ENCODE measurements at places on chromosomes 6 and 20. TPM values are rescaled to one million over a fixed set of nuclear protein-coding genes. Genes with fewer than 3 reads are reported as not detected.

DNA sequence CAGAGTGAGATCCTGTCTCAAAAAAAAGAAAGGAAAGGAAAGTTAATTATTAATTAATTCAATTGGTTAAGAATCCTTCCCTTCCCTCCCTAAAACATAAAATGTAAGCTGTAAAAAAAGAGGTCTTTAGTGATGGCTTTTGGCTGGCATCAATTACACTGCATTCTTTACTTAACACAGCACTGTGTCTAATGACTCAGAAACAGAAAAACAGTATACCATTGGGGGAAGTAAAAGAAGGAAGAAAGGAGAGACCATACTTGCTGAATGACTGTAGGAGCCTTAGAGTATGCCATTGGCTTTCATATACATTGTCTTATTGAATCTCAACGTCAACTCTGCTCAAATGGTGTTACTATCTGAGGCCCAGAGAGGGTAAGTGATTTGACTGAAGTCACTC is 18.3 kb upstream of the CITED2 start:
- DNase-seq: no peak

DNA sequence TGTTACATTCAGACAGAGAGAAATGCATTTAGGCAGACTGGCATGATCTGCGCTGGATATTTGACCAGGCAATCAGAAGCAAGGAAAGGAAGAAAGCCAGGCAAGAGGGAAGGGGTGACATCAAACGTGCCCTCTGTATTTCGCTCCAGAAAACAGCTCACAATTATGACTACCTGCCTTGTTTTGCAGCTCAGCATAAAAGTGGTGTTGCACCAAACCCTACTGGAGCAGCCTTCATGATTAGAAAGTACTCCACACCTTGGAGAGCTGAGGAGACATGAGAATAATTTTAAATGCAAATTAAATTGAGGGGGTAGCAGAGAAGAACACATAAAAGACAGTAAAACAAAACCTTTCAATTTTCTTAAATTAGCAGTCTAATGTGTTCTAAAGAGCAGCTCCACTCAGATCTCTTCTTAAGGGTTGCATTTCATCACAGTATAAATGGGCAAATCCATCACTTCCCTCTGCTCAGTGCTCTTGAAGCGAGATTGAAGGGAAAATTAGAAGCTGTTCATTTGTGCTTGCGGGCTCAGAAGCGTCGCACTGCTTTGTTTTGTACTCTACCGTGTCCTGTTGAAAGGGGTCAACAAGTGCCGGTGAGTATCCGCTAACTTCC is at the start of gene PHACTR1:
Gene PHACTR1 (plus strand): TSS at position 470 of the 619 bp plus-strand sequence.
- DNase-seq: no peak

The ISM1 gene
- 1.8 TPM for total RNA-seq

The GJA10 gene
- not detected for total RNA-seq

- no peak for DNase-seq
These were observed 23.0 kb upstream of the ECHDC1 start for GRCh38 chr6:127366282-127367022.

The SNRPB2 gene
- total RNA-seq: 68.3 TPM

The ARMC2 gene
- 7.2 TPM for total RNA-seq

The C20orf202 gene
- 0.21 TPM for total RNA-seq

DNA sequence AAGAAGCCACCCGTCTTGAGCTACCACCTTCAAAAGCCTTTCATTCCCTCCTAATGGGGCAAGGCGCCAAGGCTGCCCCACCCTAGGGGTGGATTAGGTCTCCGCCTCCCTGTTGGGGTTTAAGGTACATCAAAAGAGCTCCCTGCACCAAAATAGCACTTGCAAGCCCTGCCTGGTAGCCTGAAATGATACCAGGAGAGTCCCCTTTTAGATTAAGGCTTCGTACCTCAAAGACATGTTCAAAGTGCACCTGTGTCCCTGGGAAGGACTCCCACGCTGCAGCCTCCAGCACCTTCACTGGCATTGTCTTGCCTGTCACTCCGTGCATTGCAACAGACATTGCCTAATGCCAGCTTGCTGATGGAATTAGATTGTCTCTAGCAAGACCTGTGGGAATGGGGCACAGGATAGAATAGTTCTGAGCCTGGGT is 15.7 kb upstream of the CDKN1A start:
- DNase-seq: no peak

DNA sequence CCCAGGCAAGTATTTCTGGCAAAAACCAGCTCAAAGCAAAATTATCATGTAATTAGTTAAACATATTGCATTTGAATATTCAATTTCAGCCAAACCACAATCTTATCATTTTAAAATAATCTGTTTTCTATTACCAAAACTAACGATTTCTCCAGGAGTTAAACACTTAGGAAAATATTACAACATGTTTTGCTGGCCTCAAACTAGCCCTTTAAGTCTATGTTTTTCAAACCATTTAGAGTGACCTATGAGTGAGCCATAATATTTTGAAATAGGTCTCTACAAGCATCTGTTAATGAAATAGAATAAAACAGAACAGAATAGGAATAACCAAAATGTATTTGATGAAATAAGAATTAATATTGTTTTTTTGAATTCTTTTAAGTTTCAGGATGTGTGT is 370.9 kb downstream of the COL12A1 start:
- DNase-seq: no peak

The LTB gene
- 2.1 TPM for total RNA-seq

DNA sequence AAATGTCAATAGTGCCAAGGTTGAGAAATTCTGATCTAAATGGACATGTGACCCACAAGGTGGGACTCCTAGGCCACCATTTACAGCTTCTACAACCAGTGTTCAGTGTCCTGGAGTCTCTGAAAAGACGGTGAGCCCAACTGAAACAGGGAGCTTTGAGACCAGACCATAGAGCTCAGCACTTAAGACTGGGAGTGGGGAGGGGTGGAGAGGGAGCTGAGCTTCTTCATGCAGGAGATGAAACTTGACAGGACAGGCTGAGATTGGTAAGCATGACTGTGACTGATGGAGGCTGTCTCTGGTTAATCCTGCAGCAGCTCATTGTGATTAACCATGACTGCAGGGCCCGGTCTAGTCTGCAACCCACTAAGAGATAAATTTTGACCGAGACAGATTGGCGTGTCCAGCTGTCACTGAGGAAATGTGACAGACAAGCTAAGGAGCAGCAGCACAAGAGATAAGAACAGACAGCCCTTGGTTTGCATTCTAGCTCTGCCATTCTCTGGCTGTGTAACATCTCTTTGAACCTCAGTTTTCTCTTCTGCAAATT is 1.4 kb upstream of the AAR2 start:
- DNase-seq: no peak

DNA sequence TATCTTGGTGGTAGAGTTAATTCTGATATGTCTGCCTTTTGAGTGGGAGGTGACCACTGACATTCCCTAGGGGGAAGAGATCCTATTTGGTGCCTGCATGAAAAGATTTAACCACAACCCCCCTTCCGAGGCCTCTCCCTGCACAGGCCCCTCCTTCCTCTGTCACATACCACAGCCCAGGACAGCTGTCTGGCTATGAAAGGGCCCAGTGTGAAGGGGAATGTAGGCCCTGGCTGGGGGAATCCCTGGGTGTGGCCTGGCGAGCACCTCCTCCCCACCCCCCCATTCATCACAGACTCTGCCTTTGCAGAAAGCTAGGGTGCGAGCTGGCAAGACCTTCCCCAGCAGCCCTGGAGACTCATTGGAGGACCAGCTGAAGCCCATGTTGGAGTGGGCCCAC is 27.4 kb upstream of the MAPRE1 start:
- no peak for DNase-seq

The POU5F1 gene
- total RNA-seq: 3.0 TPM

The FAM209A gene
- total RNA-seq: not detected

The RSPO4 gene
- total RNA-seq: not detected

GRCh38 chr6:18436341-18436740 is 49.2 kb downstream of the RNF144B start:
- DNase-seq: no peak

GRCh38 chr6:164303102-164303964 is 888.8 kb downstream of the QKI start:
- no peak for DNase-seq

The GPR63 gene
- total RNA-seq: 9.7 TPM

DNA sequence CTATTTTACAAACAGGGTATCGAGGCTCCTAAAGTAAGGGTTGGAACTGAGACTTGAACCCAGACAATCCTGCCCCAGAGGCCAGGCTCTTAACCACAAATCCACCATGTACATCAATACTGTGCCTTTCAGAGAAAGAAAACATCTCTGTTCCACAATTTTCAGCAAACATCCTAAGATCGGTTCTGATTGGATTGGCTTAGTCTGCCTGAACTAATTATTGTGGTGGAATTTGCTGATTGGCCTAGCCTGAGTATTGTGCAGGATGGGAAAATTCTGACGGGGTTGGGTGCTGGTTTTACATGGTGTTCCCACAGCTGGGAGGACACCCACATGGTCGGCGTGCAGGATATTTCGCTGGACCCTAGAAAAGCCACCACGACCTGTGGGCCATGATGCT is at the start of gene CLPSL1:
Gene CLPSL1 (plus strand): TSS at position 301 of the 400 bp plus-strand sequence. CDS start 92 bp downstream, at position 393.
- no peak for DNase-seq

GRCh38 chr6:25777856-25778649 is 23.5 kb downstream of the SLC17A4 start:
- no peak for DNase-seq

DNA sequence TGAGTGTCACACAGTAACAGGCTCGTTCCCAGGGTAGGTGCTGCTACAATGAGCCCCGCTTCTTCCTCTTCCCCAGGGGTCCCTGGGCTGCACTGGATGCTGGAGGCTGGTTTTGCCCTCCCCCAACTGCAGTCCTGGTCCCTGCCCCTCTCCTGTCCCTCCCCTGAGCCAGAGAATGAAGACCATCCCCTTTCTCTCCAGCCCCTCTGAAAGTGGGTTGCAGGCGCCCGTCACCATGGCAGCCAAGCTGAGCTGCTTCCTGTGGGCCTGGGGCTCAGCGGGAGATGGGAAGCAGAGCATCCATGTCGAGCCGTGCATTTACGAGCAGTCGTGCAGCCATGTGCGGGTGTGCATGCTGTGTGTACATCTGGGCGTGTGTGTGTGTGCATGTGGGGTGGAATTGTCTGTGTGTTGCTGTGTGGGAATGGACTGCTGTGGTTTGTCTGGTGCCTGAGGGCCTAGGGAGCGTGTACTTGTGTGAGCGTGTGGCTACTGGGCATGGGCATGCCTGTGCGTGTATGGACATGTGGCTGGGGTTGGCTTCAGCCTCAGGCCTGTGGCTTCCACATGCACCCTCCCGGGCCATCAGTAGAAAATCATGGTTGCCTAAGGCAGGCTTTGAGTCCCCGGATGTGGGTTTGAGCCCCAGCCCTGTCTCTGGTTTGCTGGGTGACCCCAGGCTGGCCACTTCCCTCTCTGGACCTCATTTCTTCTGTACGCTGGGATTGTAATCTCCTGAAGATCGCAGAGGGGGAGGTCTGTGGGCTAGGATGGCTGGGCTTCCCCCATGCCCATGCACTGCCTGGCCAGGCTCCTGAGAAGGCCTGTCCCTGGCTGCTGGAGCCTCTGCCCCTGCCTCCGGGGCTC is 48.8 kb downstream of the SRC start:
- no peak for DNase-seq

The TAP1 gene
- total RNA-seq: 16.7 TPM

The FKBP5 gene
- total RNA-seq: 5.6 TPM

GRCh38 chr6:46948699-46949098 is 27.0 kb upstream of the ADGRF5 start:
- DNase-seq: no peak

The EGFL8 gene
- 17.6 TPM for total RNA-seq

GRCh38 chr6:63530182-63530581 is 42.1 kb upstream of the LOC128125822 start:
- DNase-seq: no peak

The PNPLA1 gene
- total RNA-seq: not detected

GRCh38 chr20:39107741-39108140 is 145.6 kb downstream of the DHX35 start:
- no peak for DNase-seq

- DNase-seq: no peak
These were observed 122.0 kb downstream of the HTR1B start for GRCh38 chr6:77341058-77341986.

DNA sequence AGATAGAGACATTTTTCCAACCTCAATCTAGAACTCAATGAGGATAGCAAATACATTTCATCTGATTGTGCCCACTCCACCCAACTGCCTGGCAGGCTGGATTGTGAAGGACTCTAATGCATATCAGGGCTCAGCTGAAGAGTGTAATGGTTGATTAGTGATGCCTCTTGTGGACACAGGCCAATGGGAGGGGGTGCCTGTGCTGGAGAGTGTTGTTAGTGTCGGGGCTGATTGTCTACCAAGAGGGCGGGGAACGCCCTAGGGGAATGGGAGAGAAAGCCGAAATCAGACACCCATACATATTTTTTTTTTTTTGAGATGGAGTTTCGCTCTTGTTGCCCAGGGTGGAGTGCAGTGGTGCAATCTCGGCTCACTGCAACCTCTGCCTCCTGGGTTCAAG is 103.7 kb upstream of the SALL4 start:
- DNase-seq: no peak

- DNase-seq: no peak
These were observed 44.2 kb upstream of the ARFGEF2 start for GRCh38 chr20:48877304-48877703.

DNA sequence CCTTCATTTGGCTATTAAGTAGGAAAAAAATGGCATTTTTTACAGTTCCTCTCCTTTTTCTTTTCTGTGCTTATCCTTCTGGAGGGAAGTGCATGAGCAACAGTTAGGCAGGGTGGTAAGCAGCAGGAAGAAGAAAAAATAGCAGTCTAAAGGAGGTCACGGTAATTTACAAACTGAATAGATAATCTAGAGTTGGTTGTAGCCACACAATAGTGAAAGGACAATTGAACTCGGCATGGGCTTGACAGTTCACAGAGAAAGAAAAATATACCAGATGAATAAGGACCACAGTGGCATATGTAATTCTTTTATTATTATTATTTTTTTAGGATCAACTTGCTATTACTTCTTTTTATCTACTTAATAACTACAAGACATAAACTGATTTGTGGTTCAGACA is 358.6 kb downstream of the BTBD9 start:
- DNase-seq: no peak

- no peak for DNase-seq
These were observed 62.9 kb upstream of the MYB start for GRCh38 chr6:135118134-135118730.

GRCh38 chr6:74166849-74167248 is 470.8 kb downstream of the CD109 start:
- no peak for DNase-seq

- no peak for DNase-seq
These were observed 1.9 kb upstream of the TMEM242 start for GRCh38 chr6:157325069-157325805.

DNA sequence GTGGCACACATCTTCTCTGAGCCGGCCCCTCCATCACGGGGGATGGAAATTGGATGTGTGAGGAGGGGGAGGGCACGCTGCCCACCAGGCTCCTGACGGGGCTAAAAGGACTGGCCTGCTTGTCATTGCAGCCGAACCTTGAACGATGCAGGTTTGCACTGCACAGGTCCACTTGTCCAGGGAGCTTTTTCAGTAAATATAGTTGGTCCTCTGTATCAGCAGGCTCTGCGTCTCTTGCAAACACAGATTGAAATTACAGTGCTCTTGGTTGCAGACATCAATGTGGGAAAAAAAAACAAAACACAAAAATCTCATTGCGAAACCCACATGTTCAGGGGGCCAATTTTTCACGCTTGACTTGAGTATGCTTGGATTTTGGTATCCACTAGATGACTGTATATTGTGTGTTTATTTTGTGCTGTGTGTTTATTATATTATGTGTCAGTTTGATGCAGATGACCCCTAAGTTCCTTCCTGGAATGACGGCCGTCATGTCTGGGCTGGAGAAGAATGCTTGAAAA is 29.2 kb downstream of the ERMARD start:
- no peak for DNase-seq
